ENCODE measurements at places on chromosomes 5 and 9.

- DNase-seq: peak; percentile 44
Observed at GRCh38 chr9:79570448-79571308, 1.1 kb upstream of the TLE4 start.

DNA sequence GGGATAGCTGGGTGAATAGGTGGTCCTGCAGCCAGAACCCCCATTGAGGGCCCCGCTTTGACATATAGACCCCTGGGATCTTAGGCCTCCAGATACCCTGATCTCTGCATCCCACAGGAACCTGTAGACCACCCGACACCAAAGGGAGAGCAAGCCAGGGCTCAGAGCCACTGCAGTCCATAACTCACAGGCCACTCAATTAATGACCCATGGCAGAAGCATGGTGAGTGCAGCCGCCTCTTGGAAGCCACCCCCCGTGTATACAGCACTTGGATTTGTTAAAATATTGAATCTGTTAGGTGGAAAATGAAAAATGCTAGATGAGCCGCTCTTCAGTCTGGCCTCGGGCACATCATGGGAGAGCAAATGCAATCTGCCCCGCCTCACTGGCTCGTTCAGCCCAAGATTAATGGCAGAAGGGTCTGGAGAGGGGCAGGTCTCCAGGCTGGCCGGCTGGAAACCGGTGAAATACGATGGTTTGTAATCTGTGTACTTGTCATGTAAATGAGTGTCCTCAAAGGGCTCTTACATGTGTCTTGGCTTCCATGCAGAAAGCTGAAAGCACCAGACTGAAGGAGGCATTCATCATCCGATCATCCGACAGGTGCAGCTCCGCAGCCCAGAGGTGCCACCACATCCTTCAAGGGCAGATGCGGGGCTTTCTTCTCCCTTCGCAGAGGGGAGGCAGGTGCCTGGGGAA lies 111.3 kb downstream of the OLFM1 start:
- no peak for DNase-seq

- no peak for DNase-seq
Observed at GRCh38 chr9:128396970-128397613, 23.6 kb upstream of the CERCAM start.

GRCh38 chr5:8333977-8334376 lies 465.0 kb downstream of the MTRR start:
- DNase-seq: no peak

- DNase-seq: no peak
Observed at GRCh38 chr9:130872912-130873503, 23.6 kb downstream of the QRFP start.

GRCh38 chr9:75964427-75964826 lies 74.0 kb downstream of the PCSK5 start:
- DNase-seq: no peak

- DNase-seq: no peak
Observed at GRCh38 chr9:124282442-124283227, 24.9 kb downstream of the NEK6 start.

- DNase-seq: no peak
Observed at GRCh38 chr5:94244921-94245320, 373.5 kb downstream of the KIAA0825 start.

GRCh38 chr5:136004436-136004835 lies 24.4 kb upstream of the TGFBI start:
- DNase-seq: no peak

DNA sequence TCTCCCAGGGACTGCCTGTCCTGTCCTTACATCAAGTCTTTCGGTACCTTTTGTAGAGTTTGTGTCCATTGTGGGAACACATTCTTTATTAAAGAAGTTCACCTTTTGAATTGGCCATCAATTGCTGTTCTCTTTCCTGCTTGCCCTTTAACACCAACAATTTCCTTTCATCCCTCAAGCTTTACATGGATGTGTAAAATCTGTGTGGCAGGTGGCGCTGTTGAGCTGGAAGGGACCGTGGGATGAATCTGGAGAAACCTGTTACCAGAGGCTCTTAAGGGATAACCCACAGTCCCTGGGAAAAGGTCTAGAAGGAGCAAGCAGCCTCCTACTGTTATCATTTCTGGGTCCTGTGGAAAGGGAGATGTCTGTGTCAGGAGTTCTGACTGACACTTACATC lies 7.9 kb upstream of the ZFP62 start:
- peak; percentile 63 for DNase-seq

DNA sequence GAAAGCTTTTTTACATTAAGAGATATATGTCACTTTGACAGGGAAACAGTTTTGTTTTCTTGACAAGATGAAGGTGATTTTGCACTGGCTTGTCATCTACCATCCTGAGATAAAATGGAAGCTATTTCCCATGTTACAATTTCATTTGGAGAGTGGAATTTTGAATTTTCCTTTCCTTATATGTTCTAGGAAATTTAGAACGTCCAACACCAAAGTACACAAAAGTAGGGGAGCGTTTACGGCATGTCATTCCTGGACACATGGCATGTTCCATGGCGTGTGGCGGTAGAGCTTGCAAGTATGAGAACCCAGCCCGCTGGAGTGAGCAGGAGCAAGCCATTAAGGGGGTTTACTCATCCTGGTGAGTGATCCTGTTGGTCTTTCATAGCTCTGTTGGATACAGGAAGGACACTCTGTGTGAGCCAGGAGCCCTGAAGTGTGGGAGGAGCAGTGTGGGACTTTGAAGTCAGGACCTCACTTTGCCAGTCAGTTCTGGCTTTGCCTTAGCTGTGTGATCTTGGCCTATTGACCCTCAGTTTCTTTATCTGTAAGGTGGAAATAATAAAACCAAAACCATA lies 887 bp downstream of the PTPDC1 start:
- DNase-seq: no peak

DNA sequence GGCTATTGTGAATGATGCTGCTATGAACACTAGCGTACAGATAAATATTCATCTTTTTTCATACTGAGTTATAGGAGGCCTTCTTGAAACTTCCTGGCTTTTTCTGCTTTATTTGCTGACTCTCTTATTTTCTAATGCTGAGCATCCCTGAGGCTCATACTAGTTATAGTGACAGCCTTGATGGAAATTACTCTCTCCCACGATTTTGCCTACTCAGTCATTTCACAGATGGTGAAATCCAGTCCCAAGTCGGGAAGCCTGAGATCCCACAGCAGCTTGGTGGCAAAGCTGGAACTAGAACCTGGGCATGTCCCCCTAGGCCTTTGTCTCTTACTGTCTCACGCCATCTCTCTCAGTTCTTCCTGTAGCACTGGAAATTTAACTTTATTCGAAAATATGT lies 22.4 kb downstream of the NANS start:
- no peak for DNase-seq

- no peak for DNase-seq
Observed at GRCh38 chr9:17082343-17083064, 52.3 kb upstream of the CNTLN start.

DNA sequence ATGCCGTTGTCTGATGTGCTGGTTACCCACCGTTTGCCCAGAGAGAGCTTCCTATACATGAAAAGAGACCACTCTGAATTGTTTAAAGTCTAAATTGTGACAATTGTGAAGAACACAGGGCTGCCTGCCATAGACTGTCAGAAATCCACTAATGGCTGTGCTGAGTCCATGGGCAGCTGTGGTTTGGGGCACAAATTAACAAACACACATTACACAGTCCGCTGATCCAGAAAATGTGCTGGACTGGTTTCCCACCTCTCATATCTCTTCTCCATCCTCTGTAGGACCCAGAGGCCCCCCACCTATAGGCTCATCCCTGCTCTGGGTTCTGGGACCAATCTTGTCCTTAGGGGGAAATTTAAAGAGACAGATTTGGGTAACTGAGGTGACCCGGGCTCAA lies 19.0 kb upstream of the LIFR start:
- no peak for DNase-seq

DNA sequence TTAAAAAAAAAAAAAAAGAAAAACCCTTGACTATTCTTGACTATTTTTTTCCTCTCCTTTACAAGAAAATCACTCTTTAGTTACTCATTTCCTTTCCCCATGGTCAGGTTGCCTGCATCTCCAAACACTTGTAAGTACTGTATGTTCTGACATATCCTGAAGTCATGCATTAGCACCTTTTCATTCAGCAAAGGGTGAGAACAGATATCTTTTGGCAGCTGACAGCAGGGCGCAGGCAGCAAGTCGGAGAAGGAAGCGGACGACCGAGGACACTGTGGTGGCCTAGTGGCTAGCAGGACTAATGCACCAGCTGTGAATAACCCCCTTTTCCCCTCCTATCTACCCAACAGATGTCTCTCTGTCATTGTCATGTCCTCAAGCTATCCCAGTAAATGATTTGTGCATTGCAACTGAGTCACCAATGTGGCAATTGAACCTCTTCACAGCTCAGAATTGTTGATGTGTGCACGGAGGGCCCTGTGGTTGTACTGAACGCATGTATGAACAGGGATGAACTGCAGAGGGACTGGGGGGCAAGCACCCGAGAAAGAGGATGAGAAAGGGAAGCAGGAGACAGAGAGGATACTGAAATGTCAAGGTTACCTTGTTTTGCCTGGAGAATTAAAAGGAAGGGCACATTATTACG lies 996.0 kb upstream of the ARRDC3 start:
- DNase-seq: no peak

GRCh38 chr5:8034852-8035251 lies 165.9 kb downstream of the MTRR start:
- no peak for DNase-seq

DNA sequence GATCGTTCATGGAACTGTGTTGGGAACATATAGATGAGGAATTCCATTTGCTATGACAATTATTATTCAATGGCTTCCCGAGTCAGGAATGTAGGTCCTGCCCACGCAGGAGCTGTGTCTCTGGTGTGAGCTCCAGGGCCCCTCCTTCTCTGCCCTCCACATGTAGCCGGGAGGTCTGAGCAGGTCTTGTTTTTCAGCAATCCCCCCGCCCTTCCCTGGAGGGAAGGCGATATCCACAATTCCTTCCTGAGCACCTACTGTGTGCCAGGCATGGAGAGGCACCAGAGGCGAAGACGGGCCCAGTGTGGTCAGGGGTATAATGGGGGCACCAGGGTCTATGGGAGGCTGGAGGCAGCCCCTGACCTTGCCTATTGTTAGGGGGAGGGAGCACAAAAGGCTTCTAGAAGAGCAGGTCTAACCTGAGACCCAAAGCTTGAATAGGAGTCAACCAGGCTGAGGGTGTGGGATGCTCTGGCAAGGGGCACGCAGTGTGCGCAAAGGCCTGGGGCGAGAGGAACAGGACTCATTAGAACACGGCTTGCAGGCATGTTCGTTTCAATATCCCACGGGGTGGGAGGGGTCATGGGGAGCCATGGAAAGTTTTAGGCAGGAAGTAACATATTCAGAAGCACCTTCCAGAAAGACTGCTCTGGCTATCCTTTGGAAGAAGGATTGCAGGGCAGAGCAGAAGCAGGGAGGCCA lies 154.9 kb downstream of the C9orf50 start:
- DNase-seq: no peak

- DNase-seq: peak; percentile 35
Observed at GRCh38 chr5:160508780-160509361, 87.2 kb downstream of the PTTG1 start.

DNA sequence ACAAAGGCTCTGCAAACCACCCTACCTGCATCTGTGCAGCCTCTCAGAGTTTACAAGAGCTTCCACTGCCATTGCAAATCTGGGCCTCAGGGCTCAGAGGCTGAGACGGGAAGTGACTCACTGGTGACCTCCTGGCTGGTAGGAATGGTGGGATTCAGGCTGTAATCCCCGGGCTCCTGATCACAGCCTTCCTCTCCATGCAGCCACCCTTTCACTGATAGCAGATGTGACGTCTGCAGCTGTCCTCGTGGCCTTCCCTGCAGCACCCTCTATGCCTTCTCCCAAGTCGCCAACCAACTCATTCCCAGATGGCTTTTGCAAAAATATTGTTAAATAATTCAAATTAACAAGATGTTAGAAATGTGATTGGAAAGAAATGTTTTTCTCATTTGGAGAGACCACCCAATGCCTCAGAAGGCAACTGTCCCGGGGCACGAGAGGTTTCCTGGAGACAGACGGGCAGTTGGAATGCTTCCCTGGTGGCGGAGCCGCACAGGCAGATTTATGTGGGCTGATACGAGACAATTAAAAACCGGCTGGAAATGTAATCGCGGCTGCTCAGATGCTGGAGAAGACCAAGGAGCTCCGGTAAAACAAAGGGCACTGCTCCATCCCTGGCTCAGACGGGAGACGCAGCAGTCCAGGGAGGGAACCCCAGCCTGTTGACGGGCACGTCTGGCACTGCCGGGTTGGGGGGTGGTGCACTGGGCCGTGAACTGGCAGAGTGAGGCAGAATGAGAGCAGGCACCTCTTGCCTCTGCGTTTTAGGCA lies 34.4 kb upstream of the SLC25A51 start:
- no peak for DNase-seq

- DNase-seq: peak; percentile 10
Observed at GRCh38 chr9:133718563-133719315, 19.4 kb downstream of the SARDH start.

- no peak for DNase-seq
Observed at GRCh38 chr9:85741095-85741874, 469 bp downstream of the AGTPBP1 start.

DNA sequence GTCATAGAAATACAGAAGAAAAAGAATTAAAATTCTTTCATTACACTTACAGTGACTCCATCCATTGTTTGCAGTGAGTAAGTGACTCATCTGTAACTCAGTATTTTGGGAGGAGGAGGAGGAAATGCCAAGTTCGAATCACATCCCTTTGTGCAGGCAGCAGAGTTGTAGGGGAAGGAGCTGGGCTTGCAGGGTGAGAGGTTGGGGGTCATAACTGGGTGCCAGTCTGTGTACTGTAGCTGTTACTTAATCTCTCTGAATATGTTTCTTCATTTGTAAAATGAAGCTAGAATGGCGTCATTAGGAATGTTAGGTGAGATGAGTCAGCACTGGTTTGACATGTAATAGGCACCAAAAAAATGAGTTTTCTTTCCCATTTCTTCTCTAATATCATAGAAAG lies 235.7 kb upstream of the ADAMTSL1 start:
- no peak for DNase-seq

DNA sequence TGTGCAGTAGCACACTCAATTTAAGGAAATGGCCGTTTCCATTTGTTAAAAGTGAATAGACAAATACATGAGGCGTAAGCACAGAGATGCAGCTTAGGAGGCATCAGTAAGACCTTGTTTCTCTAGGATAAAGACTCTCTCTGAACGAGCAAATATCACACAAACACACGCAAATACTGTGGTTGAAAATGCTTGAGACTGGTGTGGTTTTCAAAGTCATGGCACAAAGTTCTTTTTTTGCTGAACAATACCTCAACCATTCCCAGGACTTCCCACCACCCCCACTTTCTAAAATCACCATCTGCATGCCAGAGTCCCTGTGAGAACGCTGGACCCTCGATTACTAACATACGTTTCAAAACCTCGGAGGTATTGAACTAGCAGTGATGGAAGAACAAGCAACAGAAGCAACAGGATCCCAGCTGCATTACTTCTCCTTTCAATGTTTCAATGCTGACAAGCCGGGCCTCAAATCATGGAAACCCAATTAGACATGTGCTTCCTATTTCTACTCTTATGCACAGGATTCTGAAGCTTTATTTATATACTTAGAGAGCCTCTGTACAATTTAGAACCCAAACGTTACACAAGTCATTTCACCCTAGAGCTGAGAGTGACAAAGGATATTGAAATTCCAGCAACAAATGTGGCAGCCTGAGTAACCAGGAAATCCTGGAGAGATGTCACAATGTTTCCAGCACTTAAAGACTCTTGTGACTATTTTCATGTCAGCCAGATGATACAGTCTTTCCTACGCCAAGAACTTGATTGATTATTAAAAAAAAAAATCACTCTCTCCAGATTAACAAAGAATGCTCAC lies 63.9 kb downstream of the CDC14B start:
- no peak for DNase-seq
